ENCODE measurements at places on chromosomes 5 and 9.

- no peak for DNase-seq
Observed at GRCh38 chr5:67283275-67283987, 86.8 kb upstream of the CD180 start.

GRCh38 chr5:119951330-119951934, 322.1 kb downstream of the FAM170A start:
- DNase-seq, result no peak

DNA sequence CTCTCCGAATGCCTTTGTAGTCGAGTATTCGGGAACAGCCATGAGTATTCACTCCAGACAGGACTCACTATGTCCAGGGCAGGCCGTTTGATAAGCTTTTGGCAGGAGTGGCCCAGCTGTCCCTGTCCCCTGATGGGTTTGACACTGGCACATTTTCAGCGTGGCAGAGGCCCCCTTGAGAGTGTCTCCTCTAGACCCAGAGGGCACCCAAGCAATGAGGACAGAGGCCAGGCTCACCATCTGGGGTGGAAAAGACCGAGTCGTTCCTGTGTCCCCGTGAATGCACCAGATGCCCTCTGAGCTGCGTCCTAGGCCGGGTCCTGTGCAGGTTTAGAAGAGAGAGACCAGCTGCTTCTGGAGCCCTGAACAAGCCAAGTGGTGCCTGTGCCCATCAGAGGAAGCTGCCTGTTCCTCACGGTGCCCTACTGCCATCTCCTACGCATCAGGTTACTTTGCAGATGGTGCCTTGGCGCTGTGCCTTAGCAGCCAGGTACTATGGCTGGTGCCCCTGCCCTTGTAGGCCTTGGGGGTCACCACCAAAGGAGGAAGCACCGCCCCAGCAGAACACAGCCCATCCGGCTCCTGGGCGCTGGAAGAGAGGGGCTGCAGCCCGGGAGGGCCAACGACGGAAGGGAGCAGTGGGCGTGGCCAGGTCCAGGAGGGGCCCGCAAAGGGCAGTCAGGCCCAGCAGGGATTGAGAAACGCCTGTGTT, 42.4 kb downstream of the LRSAM1 start:
- DNase-seq, result no peak

GRCh38 chr9:134360897-134361296, 34.6 kb downstream of the RXRA start:
- DNase-seq, result no peak

GRCh38 chr5:128053291-128053954, 30.1 kb upstream of the SLC12A2 start:
- no peak for DNase-seq

- no peak for DNase-seq
Observed at GRCh38 chr5:151072630-151073025, 8.2 kb downstream of the TNIP1 start.

DNA sequence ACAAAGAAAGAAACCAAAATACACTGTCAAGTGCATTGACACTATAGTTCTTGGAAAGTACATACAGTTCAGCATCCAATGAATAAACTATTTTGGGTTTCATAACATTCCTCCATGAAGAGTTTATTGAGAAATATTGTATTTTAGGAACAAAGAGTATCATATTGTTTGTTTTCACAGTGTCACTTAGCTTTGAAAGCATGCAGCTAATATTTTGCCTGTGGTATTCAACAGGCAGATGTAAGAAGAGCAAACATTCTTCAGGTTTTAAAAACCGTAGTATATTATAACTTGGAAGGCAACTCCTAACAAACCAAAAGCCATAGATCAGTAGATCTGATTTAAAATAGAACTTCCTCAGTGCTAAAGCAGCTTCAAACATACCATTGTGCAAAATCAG, 4.5 kb downstream of the PRELID2 start:
- DNase-seq, result no peak

DNA sequence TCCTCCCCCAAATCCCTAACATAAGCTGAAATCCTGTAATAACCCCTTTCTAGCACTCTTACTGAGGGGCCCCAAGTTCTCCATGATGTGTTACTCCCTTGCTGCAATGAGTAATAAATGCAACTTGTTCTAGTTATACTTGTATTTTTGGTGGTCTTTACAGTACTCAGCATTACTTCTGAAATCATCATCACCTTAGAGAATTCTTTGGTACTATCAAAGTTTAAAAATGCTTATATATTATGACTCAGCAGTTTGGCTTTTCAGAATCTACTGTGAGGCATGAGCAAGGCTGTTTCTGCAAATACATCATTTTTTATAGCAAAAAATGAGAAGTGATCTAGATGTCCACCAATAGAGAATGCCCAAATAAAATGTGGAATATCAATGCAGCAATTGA, 20.7 kb upstream of the ROPN1L start:
- DNase-seq, result no peak

- no peak for DNase-seq
Observed at GRCh38 chr5:178313316-178313715, 80.7 kb upstream of the PHYKPL start.

All from cortex of kidney (tissue), 1 donor.